ENCODE measurements at places on chromosomes 1 and 21. TPM values are rescaled to one million over a fixed set of nuclear protein-coding genes. Genes with fewer than 3 reads are reported as not detected.

The RAP1GAP gene
- total RNA-seq, result 0.33 TPM

The UBE2U gene
- total RNA-seq, result not detected

The NPR1 gene
- total RNA-seq, result 47.2 TPM

The AMPD1 gene
- total RNA-seq, result not detected

The SPATA45 gene
- total RNA-seq, result not detected

The SH3BGR gene
- 33.9 TPM for total RNA-seq

The MYCL gene
- total RNA-seq, result 0.13 TPM

The ENAH gene
- 199 TPM for total RNA-seq

GRCh38 chr21:19648391-19648790, 1244.8 kb upstream of the TMPRSS15 start:
- no peaks in the 10 kb centered on the region for H3K27me3 ChIP-seq
- no peak for DNase-seq
- no peaks in the 10 kb centered on the region for H3K4me1 ChIP-seq
- no peak overlapping the region for H3K4me3 ChIP-seq

DNA sequence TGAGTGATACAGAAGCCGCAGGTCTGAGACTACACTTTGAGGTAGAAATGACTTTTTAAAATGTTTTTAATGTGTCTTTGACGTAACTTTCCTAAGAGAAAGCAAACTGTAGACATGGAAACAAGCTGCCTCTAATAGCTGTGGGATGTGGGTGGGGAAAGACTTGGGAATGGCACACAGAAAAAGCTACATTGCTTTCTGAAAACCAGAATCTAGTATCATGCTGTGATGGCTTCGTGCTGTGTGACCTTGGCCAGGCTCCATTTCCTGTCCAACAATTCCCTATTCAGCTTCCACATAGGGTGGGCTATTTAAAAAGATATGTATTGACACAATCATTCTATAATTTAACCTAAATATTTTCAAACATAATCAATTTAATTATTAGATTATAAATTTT, 909.1 kb downstream of the NCAM2 start:
- no peak overlapping the region for H3K4me3 ChIP-seq
- no peaks in the 10 kb centered on the region for H3K27me3 ChIP-seq
- H3K4me1 ChIP-seq, result no peaks in the 10 kb centered on the region

DNA sequence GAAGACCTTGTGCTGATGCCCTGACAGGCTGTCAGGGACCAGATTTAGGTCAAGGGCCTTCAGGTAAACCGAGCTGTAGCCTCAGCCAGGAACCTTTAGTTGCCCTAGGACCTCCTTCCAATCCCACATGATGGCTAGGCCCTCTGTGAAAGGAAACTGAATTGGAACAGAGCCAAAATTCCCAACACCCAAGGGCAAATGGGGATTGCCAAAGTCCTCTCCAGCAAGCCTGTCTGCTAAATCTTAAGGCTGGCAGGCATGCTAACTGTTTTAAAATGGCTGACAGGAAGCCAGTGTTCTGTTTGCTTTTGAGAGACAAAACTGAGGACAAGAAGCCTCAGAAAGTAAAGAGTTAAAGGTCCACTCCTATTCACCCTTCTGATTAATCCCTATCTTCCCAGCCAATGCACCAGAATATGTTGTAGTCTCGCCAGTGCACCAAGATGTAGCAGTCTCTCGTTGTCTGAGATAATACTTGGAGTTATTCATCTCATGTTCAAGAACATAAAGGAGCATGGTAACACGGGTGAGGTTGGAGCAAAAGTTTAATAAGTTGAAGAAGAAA, 35.1 kb downstream of the MSTO1 start:
- no peaks in the 10 kb centered on the region for H3K36me3 ChIP-seq
- peaks cover 5% of the 10 kb centered on the region for H3K4me1 ChIP-seq

GRCh38 chr1:116203181-116203723, 92.1 kb downstream of the MAB21L3 start:
- DNase-seq, result no peak
- H3K27ac ChIP-seq, result no peak overlapping the region
- H3K4me1 ChIP-seq, result no peaks in the 10 kb centered on the region

- DNase-seq, result peak; percentile 84
- H3K4me3 ChIP-seq, result no peak overlapping the region
- no peaks in the 10 kb centered on the region for H3K36me3 ChIP-seq
- peak overlapping the region; percentile 78 for H3K27ac ChIP-seq
- H3K27me3 ChIP-seq, result no peaks in the 10 kb centered on the region
These were observed 23.1 kb upstream of the RAP1A start for GRCh38 chr1:111596499-111596898.

GRCh38 chr1:45545019-45545493, 5.6 kb upstream of the AKR1A1 start:
- H3K27ac ChIP-seq, result no peak overlapping the region
- peaks cover 6% of the 10 kb centered on the region for H3K27me3 ChIP-seq
- peaks cover 20% of the 10 kb centered on the region for H3K4me1 ChIP-seq
- no peaks in the 10 kb centered on the region for H3K36me3 ChIP-seq

DNA sequence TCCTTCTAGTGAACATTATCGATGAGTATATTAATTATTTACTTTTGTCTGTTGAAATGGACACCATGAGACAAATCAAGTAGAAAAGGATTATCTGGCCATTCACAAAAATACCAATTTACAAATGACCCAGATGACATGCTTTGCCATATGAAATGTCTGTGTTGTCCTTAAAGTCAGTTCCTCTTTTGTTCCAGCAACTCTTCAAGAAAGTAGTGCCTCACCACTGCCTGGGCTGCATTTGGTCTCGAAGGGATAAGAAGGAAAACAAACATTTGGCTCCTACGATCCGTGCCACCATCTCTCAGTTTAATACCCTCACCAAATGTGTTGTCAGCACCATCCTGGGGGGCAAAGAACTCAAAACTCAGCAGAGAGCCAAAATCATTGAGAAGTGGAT, 79.6 kb downstream of the RGL1 start:
- H3K4me1 ChIP-seq, result peaks cover 68% of the 10 kb centered on the region
- H3K27ac ChIP-seq, result no peak overlapping the region
- no peaks in the 10 kb centered on the region for H3K27me3 ChIP-seq
- peaks cover 9% of the 10 kb centered on the region for H3K36me3 ChIP-seq
- no peak for DNase-seq

GRCh38 chr1:243944429-243945160, 94.6 kb upstream of the AKT3 start:
- no peaks in the 10 kb centered on the region for H3K4me1 ChIP-seq
- no peaks in the 10 kb centered on the region for H3K27me3 ChIP-seq
- no peak overlapping the region for H3K27ac ChIP-seq
- H3K4me3 ChIP-seq, result no peak overlapping the region
- DNase-seq, result peak; percentile 80
- H3K36me3 ChIP-seq, result no peaks in the 10 kb centered on the region

GRCh38 chr1:38003261-38004250, 1.8 kb downstream of the FHL3 start:
- H3K4me3 ChIP-seq, result peak overlapping the region; percentile 75
- peaks cover 66% of the 10 kb centered on the region for H3K4me1 ChIP-seq
- no peaks in the 10 kb centered on the region for H3K27me3 ChIP-seq

DNA sequence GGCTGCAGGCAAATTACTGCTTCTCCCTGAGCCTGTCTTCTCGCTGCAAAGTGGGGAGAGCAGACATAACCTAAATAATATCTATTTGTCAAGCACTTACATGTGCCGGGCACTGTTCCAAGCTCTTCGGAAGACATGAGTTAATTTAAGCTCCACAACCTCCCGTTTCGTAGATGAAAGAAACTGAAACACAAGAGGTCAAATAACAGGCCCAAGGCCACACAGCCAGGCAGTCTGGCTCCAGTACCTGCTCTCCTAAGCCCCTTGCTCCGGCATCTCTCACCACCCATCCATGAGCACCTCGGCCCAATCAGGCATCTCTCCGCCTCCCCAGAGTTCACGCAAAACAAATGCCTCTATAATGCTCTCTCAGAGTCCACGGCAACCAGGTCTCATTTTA, 65.4 kb downstream of the TAS1R2 start:
- no peaks in the 10 kb centered on the region for H3K4me1 ChIP-seq
- no peak for DNase-seq
- H3K36me3 ChIP-seq, result no peaks in the 10 kb centered on the region
- H3K27ac ChIP-seq, result no peak overlapping the region
